Activated CD4-positive, alpha-beta memory T cell treated with anti-CD3 and anti-CD28 coated beads, Interleukin-2, amount 10 ng/mL, durations not matched to agents 7 days and 5 days (primary cell): ENCODE measurements at places on chromosomes 12 and 14.

- no peak for DNase-seq
Measured at GRCh38 chr12:112097641-112098040, 10.9 kb downstream of the NAA25 start.

- DNase-seq: no peak
Measured at GRCh38 chr12:57151741-57152630, 4.6 kb upstream of the LRP1-AS start.

DNA sequence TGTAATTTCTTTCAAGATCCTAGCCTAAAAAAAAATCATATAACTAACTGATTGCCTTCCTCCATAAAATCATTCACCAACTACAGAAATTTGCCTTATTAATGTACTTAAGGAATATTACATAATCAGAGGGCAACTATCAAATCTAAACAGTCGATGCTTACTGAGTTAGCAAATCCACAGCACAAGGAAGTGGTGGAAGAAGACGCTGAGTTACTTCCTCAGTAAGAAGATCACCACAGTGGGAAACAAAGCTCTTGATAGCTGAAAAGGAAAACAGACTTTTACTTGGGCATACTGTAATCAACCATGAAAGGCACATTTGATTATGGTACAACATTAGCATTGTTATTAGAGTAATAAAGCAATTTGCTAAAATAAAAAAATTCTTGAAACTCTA, 48.7 kb downstream of the HEATR5A start:
- DNase-seq: no peak

- DNase-seq: no peak
Measured at GRCh38 chr14:50791201-50791600, 39.8 kb downstream of the NIN start.

- no peak for DNase-seq
Measured at GRCh38 chr12:12511021-12511783, 51.5 kb downstream of the DUSP16 start.

DNA sequence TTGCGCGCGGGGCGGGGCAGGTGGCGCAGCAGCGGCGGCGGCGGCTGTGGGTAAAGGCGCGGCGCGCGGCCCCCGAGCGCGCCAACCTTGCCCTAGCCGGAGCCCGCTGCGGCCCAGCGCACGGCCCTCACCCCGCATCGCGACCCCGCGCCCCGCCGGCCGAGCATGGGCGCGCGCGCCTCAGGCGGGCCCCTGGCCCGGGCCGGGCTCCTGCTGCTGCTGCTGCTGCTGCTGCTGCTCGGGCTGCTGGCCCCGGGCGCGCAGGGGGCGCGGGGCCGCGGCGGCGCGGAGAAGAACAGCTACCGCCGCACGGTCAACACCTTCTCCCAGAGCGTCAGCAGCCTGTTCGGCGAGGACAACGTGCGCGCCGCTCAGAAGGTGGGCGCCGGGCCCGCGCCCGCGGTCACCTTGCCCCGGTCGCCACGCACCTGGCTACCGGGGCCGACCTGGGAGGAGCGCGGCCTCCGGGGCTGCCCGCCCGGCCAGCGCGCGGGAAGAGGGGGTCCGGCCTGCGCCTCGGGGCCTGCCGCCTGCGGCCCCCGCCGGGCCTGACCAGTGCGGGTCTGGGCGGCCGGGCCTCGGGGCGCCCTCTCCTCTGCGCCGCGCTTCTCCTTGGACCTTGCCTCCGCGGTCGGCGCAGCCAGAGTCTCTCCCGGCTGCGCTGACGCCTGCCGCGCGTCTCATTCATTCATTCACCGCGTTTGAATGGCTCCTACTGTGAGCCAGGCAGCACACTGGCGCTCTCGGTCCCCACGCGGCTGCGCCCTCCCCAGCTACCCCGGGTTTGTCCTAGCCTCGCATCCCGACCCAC, at the start of gene BRI3BP:
TSS of gene BRI3BP (plus strand) at position 20 of the 811 bp plus-strand sequence. CDS start at position 166, 146 bp downstream.
- peak; percentile 48 for DNase-seq

GRCh38 chr12:5748027-5748426, 197.0 kb downstream of the ANO2 start:
- DNase-seq: no peak

DNA sequence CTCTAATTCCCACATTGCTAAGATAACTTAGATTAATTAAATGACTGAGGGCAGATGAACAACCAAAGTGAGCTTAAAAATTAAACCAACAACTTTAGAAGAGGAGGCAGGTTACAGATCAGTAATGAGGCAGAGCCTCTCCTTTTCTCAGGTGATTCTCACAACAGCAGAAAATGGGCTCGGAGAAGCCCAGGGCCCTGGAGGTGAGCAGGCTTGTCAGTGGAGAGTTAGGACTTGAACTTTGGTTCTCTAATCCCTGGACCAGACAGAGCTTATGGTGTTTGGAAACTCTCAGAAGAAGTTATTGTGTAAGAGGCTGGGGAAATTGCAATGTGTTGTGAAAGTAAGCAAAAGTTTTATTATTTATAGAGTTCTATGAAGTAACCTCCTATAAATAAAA, 2.8 kb downstream of the TRHDE start:
- no peak for DNase-seq

GRCh38 chr12:85065837-85066482, 29.8 kb downstream of the LRRIQ1 start:
- DNase-seq: no peak

GRCh38 chr14:88029500-88029899, 24.6 kb downstream of the GPR65 start:
- no peak for DNase-seq

DNA sequence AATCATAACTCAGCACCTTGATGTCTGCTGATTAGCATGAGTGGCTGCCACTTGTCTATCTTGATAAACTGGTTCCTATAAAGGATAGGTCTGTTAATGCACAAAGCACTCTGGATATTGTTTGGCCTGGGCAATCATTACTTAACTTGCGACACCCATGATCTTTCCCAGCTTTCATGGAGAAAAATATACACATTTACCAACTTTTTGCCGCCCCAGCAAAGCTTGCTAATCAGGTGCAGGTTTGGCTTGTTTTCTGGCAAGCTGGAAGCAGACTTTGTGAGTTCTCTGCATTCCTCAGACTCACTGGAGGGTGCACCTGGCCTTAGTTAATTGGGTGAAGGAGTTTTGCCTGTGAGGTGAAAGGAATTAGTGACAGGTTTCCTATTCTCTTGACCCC, 1126.4 kb upstream of the FLRT2 start:
- DNase-seq: no peak

DNA sequence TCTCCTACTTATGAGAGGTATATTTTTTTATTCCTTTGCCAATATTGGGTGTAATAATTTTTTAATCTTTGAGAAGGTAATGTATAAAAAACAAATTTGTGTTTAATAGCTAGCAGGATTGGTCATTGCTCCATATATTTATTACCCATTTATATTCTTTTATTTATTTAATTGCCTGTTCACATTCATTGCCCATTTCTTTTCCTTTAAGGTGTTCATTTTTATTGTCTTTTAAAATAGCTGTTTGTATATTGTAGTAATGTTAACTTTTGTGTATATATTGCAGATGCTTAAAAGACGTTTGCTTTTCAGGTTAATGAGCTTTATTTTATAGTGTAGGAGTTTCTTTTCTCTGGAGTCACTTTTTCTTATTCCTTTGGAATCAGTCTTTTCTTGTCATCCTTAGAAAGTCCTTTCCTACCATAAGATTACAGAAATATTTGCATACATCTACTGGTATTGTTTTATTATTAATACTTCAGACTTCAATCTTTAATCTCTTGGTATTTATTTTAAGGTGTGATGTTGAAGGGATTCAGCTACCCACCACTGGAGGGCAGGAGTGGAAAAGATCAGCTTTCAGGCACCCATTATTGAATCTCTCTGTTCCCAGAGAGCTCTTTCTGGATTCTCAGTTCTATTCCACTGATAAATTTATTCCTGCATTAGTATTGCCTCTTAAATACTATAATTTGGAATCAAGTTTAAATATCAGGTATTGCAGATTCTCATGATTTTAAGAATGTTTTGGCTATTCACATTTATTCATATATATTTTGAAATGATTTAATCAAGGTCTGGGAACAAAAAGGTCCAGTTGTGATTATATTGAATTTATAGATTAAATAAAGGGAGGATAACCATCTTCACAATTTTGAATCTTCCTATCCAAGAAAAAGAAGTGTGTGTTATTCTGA, 17.3 kb downstream of the PPM1A start:
- no peak for DNase-seq

DNA sequence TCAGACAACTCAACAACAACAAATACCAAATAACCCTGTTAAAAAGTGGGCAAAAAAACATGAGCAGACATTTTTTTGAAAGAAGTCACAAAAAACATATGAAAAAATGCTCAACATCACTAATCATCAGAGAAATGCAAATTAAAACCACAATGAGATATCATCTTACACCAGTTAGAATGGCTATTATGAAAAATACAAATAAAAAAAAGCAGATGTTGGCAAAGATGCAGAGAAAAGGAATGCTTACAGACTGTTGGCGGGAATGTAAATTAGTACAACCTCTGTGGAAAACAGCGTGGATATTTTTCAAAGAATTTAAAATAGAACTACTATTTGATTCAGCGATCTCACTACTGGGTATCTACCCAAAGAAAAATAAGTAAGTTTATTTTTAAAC, 114.0 kb downstream of the SLC38A4 start:
- DNase-seq: no peak

GRCh38 chr12:43444940-43445564, 107.0 kb downstream of the ADAMTS20 start:
- DNase-seq: peak; percentile 54

- no peak for DNase-seq
Measured at GRCh38 chr12:118409834-118410233, 33.5 kb downstream of the SUDS3 start.

DNA sequence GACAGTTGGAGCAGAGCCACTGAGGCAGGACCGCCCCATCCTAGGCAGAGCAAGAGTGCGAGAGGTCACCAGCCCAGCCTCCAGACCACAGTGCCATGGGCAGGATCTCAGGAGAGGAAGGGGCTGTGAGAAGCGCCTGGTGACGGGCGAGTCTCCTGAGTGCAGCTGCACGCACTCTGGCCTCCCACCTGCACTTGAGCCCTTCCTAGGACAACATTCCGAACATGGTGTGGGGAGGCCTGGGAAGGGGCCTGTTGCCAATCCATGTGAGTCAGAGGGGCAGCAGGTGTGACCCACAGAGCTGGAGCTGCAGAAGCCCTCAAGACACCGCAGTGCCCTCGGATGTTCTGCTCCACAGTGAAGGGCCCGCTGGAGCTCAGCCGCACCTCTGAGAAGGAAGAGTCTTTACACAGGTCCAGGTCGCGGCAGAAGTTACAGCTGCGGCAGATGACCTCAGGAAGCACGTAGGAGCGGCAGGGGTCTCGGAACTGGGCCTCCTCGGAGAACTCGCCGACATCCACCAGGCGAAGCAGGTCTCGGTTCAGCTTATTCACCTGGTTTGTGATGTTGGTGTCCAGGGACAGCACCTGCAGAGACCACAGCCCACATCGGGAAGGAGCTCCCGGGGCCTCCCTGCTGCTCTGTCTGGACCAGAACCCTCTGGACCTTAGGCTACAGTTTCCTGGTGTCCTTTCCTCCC, 7.3 kb downstream of the P2RX2 start:
- DNase-seq: no peak

DNA sequence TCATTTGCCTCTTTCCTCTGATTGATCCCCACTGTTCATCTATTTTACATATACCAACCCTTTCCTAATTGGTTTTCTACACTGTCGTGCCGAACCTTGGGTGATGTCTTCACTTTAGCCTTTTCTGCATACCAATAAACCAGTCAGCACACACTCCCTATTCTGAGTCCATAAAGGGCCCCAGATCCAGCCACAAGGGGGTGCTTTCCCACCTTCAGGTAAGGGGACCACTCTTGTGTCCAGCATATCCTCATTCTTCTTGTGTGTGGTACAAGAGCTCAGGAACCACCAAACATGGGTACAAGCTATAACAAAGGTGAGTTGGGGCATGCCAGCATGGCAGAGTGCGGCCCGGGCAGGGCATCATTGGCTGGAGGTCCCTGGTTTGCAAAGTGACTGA, 859.8 kb downstream of the FSCB start:
- no peak for DNase-seq

DNA sequence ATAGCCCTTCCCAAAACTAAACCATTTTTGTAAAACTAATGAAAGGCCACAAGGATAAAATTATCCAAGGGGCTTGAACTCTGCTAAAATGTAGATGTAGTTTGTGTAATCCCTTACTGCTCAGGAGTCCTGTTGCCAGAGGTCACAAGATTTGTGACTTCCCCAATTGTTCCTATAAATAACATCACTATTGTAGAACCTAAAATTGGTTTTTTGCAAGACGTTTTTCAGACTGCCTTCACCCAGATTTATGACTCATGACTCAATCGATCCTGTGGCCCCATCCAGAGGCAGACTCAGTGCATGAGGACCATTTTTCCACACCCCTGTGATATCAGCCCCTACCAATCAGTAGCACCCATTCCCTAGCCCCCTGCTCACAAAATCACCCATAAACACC, 61.5 kb upstream of the RASSF8 start:
- no peak for DNase-seq

- DNase-seq: no peak
Measured at GRCh38 chr14:20516921-20517320, 11.6 kb downstream of the RNASE10 start.

DNA sequence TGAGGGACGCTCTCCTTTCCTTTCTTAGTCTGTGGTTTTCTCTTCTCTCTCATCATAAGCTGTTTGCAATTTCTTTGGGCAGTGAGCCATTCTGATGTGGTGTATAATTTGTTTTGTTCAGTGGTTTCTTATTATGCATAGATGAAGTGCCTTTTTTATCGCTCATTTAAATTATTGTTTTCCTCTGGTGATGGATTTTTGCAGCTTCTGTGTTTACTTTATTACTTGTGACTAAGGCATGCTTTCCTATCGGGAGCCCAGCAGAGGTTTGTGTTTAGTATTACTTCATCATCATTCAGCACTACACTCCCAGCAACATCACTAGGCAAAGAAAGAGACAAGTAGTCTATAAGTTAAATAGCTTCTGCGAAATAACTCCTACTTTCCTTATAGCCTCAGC, 586.6 kb upstream of the NOVA1 start:
- DNase-seq: no peak

GRCh38 chr12:4910502-4911315, 1.0 kb downstream of the KCNA1 start:
- no peak for DNase-seq

GRCh38 chr12:15897433-15897832, 13.7 kb upstream of the DERA start:
- no peak for DNase-seq

GRCh38 chr14:36217732-36218131, 41.2 kb upstream of the PTCSC3 start:
- no peak for DNase-seq
